ENCODE measurements at places on chromosomes 2 and 18.

- no peak for DNase-seq
These were observed 31.9 kb downstream of the EXOC6B start for GRCh38 chr2:72793798-72794440.

DNA sequence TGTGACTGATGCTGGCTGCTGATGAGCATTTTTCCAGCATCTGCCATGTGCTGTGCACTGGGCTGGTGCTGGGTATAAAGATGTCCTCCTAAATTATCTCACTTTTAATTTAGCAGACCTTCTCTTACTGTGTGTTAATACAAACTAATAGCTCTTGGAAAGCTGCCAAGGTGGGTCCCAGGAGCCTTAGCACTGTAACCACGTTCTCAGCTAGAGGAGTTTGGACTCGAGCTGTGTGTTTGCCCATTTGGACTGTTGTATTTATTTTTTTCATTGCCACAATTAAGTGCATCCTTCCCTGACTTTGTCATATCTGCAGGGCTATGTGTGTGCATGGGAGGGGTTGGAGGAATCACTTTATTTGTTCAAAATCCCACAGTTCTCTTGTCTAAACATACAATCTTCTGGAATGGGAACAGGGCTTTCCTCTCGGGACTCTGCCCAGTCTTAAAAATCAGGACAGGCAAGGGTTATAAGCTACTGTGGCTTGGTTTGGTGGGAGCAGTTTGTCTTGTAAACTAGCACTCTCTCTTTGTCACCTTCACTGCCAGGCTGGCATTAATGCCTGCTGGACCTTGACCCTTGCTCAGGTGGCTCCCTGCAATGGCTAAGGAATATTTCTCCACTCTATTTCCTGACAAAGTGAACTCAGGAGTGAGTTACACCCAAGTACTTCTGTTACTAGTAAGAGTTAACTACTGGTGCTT is 129.7 kb upstream of the MGAT5 start:
- no peak for DNase-seq

DNA sequence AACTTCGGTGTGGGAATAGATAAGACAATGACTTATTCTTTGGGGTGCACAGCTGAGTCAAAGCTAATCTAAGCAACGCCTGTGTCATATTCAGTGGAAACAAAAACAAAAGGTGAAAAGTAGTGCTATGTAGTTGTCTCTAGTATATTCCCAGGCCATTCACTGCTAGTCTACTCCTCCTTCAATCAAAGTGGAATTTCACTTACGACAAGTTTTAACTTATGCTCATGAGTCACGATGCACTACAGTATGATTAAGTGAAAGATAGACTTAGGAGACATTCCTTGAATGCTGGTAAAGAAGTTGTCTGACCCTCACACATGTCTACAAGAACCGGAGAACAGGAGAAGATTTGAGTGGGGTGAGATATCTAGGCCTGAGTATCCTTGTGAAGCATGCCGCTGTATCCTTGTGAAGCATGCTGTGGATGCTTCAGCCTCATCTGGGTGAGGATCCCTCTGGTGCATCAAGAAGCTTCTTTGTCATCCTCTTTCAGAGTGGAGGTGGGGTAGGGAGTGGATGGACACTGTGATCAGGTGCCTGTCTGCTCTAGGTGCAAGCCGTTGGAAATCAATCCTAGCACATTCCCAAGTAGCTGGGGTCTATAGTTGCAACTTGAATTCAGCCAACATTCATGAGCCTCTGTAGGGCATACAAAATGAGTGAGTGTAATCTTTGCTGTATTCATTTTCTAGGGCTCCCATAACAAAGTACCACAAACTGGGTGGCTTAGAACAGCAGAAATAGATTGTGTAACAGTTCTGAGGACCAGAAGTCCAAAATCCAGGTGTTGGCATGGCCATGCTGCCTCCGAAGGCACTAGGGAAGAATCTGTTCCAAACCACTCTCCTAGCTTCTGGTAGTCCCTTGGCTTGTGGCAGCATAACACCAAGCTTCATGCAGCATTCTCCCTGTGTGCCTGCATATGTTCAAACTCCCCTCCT is 173.5 kb upstream of the FN1 start:
- DNase-seq = no peak

- no peak for DNase-seq
These were observed 173.0 kb downstream of the PTGR3 start for GRCh38 chr18:75035928-75036327.

DNA sequence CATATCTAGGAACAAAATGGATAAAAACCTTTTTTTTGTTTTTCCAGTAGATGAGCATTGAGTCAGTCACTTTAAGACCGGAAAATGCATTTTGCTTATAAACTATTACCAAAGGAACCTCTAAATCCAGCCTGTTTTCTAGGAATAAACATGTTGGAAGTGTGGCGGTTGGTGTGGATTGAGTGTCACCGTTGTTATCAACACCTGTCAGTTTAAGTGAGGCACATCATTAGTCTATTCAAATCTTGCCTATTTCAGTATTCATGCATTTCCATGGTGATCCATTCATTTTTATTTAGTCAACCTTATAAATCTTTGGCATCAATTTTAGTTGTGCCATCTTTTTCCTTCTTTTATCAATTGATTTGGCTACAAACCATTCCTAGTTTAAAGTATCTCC is 3.3 kb downstream of the KLHL29 start:
- no peak for DNase-seq

DNA sequence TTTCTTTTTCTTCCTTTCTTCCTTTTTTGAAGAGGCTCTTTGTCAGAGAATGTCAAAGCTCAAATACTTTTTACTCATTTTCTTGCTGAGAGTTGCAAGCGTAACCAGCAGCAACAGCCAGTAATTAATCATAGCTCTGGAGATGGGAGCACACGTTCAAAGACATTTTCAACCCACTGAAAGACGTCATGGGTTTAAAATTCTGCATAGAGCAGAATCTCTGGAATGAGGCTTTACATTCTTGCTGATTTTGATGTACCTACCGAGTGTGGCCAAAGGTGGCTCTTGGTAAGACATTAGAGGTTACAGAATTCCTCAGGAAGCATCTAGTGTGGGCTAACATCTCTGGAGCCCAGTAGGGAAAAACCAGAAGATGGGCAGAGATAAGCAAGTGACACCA is 292.5 kb downstream of the MTX2 start:
- no peak for DNase-seq

GRCh38 chr2:120406566-120406965 is 60.6 kb downstream of the INHBB start:
- DNase-seq = no peak

DNA sequence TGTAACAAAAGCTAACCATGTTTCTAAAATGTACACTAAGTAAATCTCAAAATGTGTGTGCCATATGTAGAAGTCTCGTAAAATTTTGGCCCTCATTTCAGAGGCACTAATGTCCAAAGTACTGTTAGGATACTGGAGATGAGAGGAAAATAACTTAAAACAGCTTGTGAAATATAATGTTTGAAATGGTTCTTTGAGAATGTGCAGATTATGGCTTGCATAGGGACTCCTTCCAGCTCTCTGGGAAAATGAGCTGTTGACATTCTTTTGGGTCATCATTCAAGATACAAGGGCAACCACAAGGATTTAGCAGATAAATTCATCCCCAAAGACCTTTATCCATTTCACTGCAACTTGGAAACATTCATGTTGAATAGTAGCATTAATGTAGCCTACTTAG is 38.1 kb upstream of the OTX1 start:
- no peak for DNase-seq

- no peak for DNase-seq
These were observed 83.6 kb downstream of the FAM161A start for GRCh38 chr2:61770298-61770697.

DNA sequence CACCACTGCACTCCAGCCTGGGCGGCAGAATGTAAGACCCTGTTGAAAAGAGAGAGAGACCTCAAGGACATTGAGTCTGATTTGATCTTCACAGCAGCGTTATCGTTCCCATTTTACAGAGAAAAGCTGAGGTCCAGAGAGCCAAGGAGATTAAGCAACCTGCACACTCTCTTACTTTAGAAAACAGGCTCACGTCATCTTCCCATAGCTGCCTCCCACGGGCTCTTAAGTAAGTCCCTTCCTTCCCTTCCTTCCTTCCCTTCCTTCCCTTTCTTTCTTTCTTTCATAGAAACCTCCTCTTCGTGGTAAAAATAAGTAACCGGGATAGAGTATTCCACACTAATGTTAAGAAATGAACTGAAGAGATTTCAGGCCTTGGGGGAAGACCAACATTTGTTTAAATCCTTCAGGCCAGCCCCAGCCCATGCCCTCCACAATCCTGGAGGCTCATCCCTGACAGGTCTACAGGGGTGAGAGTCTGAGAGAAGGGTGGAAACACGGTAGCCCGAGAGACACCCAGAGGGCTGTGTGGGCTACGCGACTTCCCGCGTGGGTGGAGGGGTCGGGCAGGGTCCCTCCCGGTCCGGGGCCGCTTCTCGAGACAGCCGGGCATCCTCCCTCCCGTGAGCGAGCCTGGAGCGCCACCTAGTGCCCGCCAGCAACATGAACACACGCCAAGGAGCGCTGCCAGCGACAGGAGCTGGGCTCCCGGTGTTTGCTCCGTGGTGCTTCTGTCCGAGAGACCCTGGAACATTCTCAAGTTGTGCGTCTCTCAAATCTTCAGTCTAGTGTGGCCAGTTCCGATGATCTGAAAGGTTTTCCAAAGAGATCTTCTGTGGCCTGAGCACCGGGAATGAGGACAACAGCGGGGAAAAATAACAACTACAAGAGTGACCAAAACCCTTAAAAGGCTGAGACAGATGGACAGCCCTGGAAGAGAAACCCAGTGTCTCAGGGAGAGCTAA is 160.3 kb downstream of the INO80D start:
- DNase-seq = peak; percentile 91

DNA sequence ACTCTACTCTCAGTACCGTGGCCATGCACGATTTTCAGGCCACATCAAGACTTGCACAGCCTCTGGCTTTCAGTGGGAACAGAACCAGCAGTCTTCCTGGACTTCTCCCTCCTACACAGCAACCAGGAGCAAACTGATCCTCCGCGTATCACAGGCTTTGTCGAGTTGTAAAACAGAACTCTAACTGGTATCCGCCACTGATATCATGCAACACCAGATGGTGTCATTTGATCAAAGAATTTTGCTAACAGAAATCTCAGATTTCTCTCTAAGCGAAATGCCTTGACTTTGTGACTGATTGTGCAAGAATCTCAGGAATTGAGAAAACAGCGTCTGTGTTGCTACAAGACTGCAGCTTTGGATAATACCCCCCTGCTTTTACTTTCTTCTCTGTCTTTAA is 85.7 kb downstream of the COPS8 start:
- no peak for DNase-seq

- DNase-seq = no peak
These were observed 7.3 kb downstream of the SCG2 start for GRCh38 chr2:223594831-223595230.

DNA sequence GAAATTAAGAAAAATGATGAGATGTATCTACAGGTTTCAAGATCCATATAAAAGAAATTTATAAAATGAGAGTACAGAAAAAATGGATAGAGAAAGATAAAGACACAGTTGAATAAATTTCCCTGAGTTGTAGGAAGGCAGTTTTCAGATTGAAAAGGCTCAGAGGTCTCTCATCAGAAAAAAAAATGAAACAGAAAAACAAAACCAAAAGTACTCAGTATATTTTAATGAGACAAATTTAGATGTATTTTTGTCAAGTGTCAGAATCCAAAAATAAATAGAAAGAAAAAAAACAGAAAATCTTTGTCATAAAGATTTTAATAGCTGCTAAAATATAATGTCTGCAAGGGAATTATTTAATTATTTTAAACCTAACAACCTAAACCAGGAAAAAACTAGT is 520.5 kb downstream of the KCNJ3 start:
- DNase-seq = no peak

DNA sequence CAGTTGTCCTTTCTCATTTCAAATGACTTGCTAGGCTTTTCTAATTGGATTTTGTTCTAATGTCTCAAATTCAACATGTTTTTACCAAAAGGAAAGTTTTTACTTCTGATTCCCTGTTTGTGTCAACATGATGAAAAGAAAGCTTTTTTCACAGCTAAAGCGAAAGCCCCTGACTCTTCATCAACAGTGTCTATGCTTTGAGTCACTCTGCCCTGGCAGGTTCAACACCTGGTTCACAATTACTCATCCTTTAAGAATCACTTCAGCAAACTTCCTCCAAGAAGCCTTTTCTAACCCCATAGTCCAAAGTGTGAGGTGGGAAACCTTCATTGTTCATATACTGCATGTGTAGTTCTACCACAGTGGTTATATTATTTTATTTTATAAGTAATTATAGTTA is 7.6 kb upstream of the DSG2 start:
- no peak for DNase-seq

DNA sequence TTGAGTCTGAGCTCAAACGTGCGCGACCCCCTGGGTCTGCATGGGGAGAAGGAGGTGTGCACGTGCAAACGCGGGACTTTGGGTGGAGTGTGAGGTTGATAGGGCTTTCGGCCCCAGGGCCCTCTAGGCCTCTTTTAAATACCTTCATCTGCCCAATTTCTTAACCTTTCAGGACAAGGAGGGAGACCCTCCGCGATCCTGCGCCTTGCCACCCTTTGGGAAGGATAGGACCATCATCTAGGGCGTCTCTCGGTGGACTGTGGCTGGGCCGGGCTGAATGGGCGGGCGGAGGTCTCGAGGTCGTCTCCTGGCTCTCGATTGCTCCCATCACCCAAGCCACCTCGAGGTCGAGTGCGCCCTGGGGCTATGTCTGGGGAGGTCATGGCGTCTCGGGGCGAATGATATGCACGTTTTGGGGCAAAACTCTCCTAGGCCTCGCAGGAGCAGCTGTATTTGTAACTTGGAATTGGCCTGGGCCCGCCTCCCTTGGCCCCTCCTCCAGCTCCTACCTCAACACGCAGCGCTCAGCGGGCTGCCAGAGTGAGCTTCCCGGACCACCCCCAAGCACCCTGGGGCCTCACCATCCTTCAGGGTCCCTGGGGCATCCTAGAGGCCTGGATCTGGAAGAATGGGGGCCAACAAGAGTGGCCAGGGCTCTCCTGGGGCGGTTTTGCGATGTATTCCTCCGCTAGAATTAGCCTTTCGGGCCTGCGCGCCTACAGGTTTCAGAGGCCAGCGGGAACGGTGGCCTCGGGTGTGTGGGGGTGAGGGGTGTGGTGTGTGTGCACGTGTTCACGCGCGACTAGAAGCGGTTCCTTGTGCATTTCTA is 8.7 kb upstream of the SIX3 start:
- DNase-seq = no peak

- no peak for DNase-seq
These were observed 18.8 kb upstream of the CCDC195 start for GRCh38 chr2:224734949-224735348.

DNA sequence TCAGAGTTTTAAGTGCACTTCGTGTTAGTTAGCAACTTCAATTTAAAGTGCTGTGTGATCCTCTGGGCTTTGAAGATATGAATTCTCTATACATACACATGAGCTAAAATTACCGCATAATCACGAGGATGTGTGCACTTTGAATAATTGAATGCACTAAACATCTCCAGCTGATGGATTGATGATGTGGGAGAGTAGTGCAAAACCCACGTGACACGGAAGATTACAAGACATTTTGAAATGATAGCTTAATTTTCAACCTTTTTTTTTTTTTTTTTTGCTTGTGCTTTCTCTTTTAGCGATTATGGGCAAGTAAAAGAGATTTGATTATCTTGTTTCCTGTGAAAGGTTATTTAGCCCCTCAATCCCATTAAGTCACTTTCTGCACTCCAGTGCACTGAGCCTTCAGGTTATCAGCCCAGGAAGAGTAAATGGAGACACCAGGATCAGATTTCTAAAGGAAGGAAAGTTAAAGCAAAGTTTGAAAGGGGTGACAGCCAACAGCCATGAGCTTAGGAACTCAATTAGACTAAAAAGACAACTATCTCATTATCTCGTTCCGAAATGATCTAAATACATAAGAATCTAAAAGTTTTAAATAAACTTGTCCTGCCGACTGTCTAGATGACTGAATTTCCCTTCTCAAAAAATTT is 81.6 kb downstream of the CDK15 start:
- DNase-seq = no peak

- DNase-seq = no peak
These were observed 42.6 kb downstream of the PKP4 start for GRCh38 chr2:158499383-158499782.

All from right forelimb (tissue), 1 donor.